ENCODE measurements at places on chromosomes 13 and 19.

DNA sequence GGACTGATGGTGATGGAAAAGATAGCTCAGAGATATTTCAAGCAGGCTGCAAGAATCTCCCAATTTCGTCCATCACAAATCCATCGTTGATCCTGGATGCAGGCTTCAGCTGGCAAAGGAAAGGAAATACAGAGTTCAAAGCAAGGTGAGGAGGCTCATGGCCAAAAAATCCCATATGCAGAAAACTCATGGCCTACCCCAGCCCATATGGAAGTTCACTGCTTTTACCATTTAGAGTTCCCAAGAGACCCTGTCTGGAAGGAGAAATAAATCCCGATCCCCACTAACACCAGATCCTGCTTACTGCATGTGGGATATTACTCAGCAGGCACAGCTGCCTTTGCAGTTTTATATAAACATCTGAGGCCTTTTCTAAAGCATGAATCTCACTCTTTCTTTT is 412.9 kb upstream of the SPRY2 start:
- DNase-seq, result no peak

DNA sequence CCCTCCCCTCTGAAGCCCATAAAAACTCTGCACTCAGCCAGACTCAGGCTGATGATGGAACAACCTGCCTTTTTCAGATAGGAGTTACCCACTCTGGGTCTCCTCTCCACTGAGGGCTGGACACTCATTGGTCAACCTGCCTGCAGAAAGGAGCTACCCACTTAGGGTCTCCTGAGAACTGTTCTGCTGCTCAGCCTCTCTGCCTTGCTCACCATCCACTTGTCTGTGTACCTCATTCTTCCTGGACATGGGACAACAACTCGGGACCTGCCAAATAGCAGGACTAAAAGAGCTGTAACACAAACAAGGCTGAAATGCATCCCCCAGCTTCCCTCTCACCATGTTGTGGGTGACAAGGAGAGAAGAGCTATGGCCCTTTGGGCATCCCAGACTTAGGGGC is 18.4 kb upstream of the RCBTB2 start:
- no peak for DNase-seq

DNA sequence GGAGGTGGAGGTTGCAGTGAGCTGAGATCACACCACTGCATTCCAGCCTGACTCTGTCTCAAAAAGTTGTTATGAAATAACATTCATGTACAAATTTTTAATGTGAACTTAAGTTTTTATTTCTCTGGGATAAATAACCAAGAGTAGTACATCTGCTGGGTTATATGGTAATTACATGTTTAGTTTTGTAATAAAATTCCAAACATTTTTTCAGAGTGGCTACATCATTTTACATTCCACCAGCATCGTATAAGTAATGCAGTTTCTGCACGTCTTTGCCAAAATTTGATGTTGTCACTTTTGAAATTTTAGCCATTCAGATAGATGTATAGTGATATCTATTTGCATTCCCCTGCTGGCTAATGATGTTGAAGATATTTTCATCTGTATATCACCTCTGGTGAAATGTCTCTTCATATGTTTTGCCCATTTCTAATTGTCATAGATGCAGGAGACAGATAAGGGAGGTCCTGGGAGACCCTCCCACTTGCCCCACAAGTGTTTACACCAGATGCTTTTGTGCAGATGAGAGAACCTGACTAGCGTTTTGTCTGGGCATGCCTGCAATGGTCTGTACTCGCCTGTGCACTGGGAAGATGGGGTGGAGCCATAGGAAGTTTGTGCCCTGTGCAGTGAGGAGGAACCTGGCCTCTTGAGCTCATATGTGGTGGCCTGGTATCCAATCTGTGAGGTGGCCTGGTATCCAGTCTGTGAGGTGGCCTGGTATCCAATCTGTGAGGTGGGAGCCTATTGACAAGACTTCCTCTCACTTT is 12.7 kb upstream of the KBTBD6 start:
- no peak for DNase-seq

GRCh38 chr19:30062065-30062906 is 120.2 kb downstream of the URI1 start:
- DNase-seq, result no peak

GRCh38 chr19:1356508-1356865 is 27.2 kb upstream of the NDUFS7 start:
- DNase-seq, result no peak

GRCh38 chr13:84136582-84136981 is 254.3 kb upstream of the SLITRK1 start:
- no peak for DNase-seq

DNA sequence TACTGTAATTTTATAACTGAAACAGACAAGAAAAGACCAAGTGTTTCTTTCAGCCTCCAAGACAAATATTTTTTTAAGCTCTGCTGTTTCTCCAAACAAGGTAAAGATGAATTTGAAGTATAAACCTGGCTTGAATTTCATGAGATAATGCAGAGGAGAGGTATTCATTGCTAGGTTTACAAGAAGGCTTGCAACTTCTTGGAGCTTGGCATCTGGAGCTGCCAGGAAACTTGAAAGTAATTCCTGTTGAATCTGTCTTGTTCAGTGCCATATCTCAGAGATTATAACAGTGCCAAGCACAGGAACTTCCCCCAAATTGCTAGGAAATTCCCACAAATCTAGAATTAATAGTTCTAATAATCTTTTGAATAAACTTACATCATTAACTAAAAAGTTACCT is 70.9 kb downstream of the CDK8 start:
- no peak for DNase-seq

DNA sequence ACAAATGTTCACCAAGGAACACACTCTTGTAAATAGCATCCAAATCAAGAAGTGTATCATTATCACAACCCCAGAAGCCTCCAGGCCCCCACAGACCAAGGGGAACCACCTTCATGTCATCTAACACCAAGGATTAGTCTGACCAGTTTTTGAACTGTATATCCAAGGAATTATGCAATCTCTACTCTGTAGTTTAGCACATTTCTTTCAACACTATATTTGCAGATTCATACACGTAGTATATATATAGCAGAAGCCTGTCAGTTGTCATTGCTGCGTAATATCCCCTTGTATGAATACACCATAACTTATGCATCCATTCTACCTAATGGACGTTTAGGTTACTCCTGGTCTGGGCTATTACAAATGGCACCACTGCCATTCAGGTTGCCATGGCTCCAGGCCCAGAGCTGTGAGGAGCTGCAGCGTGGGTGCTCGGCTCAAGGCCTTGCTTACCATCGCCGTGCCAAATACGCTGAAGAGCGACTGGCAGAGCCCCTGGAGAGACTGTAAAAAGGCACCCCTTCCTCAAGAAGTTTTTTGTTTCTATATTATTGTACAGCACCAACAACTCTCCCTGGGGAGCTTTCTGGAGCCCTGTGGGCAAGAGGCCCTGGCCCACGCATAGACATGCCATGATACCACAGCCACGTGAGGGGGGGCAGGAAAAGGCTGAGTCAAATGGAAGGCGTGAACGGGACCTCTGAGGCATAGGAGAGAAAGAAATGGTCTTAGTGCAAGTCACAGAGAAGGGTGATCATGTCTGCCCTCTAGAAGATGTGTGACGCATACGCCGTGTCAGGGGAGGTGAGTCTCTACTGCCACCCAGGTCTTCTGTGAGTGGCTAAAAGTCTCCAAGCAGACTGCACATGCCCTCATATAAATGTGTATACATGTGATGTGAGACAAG is 10.8 kb downstream of the LATS2 start:
- no peak for DNase-seq

DNA sequence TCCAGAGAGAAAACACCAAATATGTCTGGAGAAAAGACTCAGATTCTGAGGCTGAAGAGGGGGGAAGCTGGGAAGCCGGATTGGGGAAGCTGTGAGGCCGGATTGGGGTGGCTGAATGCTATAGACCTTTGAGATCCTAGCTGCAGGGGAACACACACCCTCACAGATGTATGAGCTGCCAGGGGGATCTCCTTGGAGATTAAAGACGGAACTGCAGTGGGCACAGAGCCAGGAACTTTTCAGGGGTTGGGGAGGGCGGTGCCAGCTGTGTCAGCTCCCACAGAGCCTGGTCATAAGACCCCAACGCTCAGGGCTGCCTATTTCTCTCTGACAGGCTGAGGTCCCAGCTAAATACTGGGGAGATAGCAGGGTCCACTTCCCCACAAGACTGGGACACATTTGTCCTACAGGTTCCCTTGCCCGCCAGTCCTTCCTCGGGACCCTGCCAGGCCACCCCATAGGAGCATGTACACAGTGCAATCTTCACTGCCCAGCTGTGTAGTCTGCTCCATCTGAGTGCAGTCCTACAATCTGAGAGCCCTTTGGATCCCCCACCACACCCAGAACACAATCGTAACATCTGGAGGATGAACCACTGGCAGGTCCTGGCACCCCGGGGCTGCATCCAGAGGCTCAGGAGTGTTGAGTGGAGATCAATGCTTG is 1893.9 kb downstream of the PCDH9 start:
- no peak for DNase-seq
